ENCODE measurements at places on chromosomes 4 and X.

GRCh38 chr4:20532116-20532790 lies 168.0 kb upstream of the PACRGL start:
- no peak for DNase-seq

DNA sequence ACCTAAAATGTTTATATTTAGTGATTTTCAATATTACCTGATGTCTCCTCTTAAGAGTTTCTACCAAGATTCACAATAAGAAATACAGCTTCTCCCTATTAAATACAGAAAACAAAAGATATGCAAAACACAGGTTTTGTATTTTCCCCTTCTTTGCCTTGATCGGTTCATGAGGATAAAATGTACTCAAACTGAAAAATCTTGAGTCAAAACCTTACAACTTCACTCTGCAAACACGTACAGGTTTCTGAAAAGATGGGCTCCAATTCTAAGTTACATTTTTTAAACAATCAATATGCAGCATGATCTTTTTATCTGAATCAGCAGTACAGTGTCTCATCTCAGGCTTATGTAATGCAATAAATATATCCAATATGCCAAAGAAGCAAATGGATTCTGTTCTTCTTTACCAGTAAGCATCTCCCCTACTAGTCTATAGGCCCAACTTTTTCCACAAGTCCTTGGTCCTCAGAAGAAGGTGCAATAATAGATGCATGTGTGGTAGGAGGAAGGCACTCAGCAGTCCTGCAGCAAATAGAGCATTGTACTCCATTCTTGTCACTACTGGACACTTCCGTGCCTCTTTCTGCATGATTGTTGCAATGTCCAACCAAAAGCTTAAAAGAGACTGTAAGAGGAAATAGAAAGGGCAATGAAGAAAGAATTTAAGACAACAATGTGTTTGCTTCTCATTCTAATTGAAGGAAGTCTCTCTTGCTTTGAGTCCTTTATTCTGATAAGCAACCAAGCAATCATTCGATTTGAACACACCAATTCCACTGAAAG lies 3.2 kb downstream of the MAPK10 start:
- DNase-seq = no peak

GRCh38 chrX:13120017-13120416 lies 75.6 kb upstream of the FAM9C start:
- DNase-seq = no peak

DNA sequence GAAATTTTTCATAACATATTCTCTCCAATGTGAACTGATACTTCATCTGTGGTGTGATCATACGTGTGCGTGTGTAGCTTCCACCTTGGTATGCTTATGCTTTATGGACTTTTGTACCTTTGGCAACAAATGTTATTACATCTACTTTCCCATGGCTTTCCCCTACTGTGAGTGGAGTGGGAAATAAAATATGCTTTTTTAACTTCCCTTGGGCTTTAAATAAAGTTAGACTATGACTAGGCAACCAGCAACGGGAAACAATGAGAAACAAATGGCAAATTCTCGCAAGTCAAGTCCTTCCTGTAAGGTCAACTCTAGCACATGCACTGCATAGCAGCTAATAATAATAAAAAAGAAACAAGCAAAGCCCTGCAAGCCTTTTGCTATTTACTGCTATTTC lies 205.0 kb upstream of the PDE5A start:
- no peak for DNase-seq

DNA sequence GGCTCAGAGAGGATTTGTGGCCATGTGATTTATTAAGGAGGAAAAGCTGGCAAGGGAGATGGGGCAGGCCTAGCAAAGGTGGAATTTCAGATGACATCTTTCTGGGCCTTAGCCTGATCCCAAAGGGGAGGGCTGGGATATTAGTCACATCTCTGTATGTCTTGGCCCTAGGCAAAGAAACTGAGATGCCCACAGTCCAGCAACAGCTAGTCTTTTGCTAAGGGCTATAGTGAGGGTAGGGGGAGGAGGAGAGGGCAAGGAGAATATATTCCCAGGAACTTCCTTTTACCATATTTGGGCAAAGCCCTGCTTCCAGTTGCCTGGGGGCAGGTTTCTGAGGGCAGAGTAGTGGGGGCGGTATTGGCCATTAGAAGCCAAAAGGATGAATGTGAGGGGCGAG lies 209.8 kb upstream of the NR3C2 start:
- no peak for DNase-seq

DNA sequence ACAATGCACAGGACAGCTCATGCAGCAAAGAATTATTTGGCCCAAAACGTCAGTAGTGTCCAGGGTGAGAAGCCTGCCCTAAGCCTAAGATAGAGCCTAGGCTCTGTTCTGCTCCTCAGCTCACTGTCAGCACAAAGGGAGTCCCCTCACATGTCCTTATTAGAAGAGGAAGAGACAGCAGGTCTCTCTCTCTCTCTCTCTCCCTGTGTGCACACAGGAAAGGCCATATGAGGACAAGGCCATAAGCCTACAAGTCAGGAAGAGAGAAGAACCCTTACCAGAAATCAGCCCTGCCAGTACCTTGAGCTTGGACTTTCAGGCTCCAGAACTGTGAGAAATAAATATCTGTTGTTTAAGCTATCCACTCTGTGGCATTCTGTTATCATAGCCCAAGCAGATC lies 20.4 kb downstream of the FAM184B start:
- peak; percentile 23 for DNase-seq

- DNase-seq = no peak
These were observed 20.2 kb upstream of the GATB start for GRCh38 chr4:151781026-151781425.

- no peak for DNase-seq
These were observed 435 bp upstream of the MGST2 start for GRCh38 chr4:139665079-139665689.

DNA sequence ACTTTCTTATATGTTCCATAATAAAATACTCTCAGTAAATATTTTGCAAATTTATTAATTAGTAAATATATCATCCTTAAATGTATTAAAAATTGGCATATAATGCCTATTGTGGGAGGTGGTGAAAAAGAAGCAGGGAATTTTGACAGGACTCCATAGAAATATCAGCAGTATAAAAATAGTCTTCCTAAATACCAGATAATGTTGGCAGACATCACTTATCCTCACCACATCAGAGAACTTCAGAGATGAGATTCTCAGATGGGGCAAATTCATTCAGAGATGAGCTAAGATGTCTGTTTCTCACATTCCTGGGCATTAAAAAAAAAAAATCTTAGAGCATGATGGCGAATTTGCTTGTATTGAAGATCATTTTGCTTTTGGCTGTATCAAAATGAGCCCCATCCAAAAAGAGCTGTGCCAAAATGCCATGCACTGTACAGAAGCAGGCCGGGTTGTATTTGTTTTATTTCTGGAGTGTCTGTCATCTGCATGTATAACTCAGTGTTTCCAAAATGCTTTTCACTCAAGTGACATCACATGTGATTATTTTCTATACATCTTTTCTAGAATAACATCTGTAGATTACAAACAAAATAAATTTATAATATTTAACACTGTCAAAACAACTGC lies 41.7 kb downstream of the ATP8A1 start:
- DNase-seq = no peak

- DNase-seq = no peak
These were observed 221.8 kb downstream of the KIT start for GRCh38 chr4:54879576-54879975.

DNA sequence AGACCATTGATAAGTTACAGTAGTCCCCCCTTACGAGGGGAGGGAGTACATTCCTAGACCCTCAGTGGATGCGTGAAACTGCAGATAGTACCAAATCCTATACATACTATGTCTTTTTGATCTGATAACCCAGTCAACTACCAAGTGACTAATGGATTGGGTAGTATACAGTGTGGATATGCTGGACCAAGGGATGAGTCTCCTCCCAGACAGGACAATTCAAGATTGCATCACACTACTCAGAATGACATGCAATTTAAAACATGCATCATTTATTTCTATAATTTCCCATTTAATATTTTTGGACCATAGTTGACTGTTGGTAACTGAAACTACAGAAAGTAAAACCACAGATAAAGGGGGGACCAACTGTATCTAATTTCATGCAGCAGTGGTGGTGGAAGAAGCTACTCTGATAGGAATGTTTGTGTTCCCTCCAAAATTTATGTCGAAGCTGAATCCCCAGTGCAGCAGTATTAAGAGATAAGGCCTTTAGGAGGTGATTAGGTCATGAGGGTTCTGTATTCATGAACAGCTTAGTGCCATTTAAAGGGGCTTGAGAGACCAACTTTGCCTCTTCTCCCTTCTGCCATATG lies 11.9 kb downstream of the HADH start:
- DNase-seq = no peak

GRCh38 chr4:167274351-167274750 lies 40.1 kb upstream of the SPOCK3 start:
- no peak for DNase-seq

- no peak for DNase-seq
These were observed 61.7 kb upstream of the HDAC8 start for GRCh38 chrX:72634331-72634730.

- DNase-seq = no peak
These were observed 51.4 kb downstream of the RAB40A start for GRCh38 chrX:103467887-103468286.

DNA sequence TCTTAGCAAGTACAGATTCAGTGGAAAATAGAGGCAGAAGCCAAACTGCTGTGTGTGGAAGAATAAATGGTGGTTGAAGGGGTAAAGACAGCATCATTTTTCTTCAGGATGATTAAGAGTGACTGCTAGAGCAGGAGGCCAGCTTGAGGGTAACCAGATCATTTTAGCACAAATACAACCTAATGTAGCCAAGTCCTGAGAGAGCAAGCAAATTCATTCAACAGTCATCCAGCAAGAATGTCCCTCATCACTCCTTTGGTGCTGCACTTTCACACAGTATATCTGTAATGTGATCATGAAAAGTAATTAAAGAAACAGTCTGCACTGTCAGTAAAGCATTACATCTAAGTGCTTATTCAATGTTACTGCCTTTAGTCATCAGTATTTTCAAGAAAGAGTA lies 44.8 kb downstream of the NPFFR2 start:
- no peak for DNase-seq

GRCh38 chrX:24561121-24561520 lies 86.0 kb downstream of the PCYT1B start:
- peak; percentile 9 for DNase-seq

DNA sequence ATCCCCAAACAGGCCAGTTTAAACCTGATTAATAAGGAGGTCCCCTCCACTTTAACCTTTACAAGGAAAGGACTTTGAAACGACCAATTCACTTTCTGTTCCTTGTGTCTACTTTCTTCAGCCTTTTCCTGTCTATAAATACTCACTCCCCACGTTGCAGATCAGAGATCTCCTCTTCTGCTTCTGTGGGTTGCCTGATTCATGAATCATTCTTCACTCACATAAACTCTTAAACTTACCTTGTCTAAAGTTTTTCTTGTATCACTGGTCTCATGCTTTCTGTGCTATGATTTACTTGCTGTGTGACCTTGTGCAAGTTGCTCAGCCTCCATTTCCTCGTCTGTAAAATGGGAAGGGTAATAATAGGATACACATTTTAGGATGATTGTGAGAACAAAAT lies 236.1 kb downstream of the QDPR start:
- no peak for DNase-seq

DNA sequence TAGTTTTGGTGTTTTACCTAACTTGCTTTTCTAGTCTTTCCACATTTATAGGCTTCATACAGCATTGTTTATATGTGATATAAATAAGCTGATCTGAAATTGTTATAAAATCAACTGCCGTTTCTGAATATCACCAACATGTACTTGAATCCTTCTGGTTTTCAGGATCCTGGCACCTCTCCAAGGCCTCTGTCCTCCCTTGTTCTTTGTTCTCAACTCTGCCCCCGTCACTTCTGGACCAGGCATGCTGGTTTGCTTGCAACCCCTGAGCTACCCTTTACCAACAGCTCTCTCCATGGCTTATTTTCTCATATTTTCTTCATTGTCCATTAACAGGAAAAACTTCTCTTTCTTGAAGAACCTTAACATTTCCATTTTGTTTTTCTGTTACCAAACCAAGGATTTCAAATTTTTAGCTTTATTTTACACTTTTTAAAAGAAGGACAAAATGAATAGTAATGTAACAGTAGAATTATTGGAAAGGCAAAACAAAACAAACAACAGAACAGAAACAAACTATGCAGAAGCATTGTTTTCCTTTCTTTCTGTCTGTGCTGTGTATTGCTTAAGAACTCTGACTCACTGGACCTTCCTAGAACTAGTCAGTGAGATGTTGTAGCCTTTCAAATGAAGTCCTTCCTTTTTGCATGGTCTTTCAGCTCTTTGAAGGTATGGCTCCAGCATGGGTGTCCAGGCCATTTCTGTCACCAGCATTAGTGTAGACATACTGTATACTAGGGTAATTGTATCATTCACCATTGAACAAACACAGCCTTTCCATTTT lies 44.8 kb downstream of the BANK1 start:
- no peak for DNase-seq

GRCh38 chrX:79412972-79413371 lies 45.8 kb upstream of the ITM2A start:
- DNase-seq = peak; percentile 2

DNA sequence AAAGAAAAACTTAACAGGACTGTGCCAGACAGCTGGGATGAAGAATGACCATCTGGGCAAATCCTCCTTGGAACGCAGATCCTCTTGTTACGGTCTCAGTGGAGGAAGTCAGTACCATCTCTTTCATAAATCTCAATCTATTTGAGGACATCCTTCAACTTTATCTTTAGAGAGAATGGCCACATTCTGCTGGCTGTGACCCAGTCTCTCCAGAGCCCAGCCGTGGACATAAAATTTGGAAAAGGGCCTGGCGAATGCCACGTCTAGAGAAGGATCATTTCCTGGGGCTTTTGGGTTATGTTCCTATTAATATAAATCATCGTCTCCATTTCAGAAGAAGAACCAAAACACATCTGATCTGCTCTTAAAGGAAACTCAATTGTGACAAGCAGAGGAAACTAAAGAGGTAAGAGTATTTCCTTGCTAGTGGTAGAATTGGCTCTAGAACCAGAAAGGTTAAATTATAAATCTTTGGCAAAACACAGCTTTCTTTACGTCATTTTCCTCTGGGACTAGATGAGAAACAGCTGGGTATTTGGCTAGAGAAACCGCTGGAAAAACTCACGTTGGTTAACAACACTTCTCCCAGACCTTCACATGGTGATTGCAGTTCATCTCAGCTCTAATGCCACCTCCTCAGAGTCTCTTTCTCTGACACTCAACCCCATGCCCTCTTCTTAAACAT lies 164.7 kb downstream of the CHIC2 start:
- no peak for DNase-seq

GRCh38 chr4:152245680-152246079 lies 290.2 kb downstream of the FBXW7 start:
- no peak for DNase-seq

All from HL-60 (cell line).